ENCODE measurements at places on chromosomes 5 and 9.
A peak's percentile ranks its signal among the peaks of the same experiment; 100 is the strongest.

- no peak for DNase-seq
Observed at GRCh38 chr5:158223054-158223600, 364.2 kb upstream of the CLINT1 start.

GRCh38 chr5:68652534-68652965 is 437.0 kb downstream of the PIK3R1 start:
- no peak for DNase-seq

- DNase-seq, result no peak
Observed at GRCh38 chr5:132814503-132815294, 1.6 kb downstream of the SOWAHA start.

DNA sequence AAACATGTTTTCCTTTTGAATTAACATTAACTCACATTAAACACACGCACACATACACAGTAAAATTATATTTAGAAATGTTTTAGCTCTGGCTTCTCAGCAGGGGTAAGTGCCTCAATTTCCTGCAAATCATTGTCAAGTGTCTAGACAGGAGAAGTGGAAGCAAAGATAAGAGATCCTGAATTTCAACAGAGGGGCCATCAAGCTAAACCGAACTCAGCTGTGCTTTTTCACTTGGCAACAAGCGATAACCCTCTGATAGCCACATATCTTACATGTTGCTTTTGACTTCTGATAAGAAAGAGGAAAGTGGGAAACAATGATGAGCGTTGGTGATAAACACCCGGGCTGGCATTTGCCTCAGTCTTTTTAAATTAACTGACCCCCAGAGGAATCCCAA is 79.7 kb upstream of the SPDL1 start:
- DNase-seq, result no peak

- DNase-seq, result no peak
Observed at GRCh38 chr9:23117616-23118015, 671.0 kb downstream of the DMRTA1 start.

DNA sequence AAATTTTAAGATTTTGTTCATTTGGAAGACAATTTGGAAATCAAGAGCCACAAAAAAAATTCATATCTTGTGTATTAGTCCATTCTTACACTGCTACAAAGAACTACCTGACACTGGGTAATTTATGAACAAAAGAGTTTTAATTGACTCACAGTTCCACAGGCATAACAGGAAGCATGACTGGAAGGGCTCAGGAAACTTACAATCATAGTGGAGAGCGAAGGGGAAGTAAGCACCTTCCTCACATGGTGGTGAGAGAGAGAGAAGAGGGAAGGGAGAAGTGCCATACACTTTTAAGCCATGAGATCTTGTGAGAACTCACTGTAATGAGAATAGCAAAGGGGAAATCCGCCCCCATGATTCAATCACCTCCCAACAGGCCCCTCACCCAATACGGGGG is 274.4 kb downstream of the KCNN2 start:
- DNase-seq, result no peak

DNA sequence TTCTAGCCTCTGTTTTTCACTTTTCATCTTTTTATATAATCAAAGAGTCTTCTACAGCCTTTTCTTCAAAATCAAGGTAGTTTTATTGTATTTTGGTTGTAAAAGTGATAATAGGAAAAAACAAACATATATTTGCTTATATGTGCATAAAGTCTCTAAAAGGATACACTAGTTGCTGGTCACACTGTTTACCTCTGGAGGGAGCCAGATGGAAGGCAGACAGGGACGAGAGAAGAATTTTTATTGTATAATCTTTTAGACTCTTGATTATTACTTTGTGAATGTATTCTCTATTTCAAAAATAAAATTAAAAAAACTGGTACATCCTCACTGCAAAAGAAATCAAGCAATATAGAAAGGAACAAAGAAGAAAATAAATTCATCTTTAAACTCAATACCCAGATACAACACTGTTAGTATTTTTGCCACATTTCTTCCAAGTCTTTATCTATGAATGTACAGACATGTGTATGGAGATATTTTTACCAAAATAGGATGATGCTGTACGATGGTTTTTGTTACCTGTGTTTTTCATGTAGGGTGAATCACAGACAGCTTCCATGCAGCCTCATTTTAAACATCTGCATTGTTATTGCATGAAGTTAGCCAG is 6.1 kb upstream of the RNF183 start:
- peak; percentile 11 for DNase-seq

GRCh38 chr5:72242796-72243475 is 77.1 kb downstream of the MRPS27 start:
- DNase-seq, result no peak

GRCh38 chr9:73753171-73753570 is 601.5 kb downstream of the ANXA1 start:
- no peak for DNase-seq

DNA sequence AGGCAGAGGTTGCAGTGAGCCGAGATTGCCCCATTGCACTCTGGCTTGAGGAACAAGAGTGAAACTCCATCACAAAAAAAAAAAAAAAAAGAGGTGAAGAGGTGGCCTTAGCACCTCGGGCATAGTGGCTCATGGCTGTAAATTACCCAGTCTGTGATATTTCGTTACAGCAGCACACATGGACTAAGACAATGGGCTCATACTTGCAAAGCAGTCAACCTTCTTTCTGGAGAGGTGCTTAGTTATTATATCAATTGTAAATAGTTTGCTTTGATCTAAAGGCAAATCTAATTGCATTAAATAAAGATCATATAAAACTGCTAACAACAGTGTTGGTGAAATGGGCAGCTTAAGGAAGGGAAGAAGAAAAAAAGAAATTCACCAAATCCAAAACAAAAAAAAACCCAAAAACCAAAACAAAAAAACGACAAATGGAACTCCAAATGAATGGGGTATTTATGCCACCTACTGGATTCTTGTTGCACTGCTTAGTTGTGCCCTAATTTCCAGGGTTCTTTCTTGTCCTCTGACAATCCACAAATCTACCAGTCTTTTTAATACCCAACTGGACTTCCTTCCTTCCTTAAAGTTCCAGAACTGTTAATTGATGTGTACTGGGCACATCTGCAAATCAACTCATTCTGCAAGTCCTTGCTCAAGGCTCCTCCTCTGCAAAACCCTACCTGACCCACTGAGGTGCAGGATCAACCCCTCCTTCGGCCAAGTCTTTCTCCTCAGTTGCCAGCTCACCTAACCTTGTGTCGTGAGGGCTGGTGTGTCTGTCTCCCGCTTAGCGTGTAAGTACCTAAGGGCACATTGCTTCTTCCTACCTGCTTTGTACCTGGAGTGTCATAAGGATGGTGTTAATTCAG is 35.0 kb upstream of the DMRT1 start:
- peak; percentile 6 for DNase-seq
